Stimulated activated CD4-positive, alpha-beta T cell treated with anti-CD3 and anti-CD28 coated beads, Interleukin-12 subunit alpha, Interleukin-12 subunit beta, amount 100 ng/mL, for 4 hours (primary cell): ENCODE measurements at places on chromosomes 11 and 22.

DNA sequence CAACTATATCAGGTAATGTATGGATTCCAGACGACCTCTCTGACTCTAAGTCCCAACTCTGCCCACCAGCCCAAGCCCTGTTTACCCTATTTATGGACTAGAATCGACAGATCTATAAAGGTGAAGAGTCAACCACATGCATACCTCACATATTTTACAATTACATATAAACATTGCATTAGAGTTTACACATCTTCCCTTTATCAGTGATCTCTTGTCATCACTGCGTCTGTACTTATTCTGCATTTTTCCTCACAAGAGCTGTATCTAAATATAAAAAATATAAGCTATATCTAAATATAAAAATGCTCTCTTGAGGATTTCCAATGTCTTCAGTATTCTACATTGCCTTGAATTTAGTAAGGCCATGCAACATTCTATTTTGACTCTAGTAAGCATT, 8.5 kb downstream of the FIBIN start:
- no peak for DNase-seq

- DNase-seq: no peak
Measured at GRCh38 chr11:122720107-122720881, 64.8 kb downstream of the UBASH3B start.

DNA sequence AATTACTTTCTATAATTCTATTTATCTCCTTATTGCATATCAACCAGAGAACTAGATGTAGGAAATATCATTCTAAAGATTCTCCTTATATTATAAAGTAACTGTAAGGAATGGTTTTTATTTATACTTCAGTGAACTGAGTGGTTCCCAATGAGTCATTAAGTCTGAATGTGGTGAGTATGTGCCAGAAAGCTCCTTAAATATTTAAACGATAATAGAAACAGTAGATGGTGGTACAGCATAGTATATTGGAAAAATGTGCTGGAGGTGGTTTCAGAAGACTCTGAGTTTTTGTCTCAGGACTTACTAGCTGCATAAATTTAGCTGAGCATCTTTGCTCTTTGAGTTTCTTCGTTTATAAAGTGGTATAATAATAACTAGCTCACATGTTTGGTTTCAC, 653.5 kb downstream of the FAM181B start:
- DNase-seq: no peak

- DNase-seq: no peak
Measured at GRCh38 chr22:20953668-20954500, 13.2 kb upstream of the AIFM3 start.

DNA sequence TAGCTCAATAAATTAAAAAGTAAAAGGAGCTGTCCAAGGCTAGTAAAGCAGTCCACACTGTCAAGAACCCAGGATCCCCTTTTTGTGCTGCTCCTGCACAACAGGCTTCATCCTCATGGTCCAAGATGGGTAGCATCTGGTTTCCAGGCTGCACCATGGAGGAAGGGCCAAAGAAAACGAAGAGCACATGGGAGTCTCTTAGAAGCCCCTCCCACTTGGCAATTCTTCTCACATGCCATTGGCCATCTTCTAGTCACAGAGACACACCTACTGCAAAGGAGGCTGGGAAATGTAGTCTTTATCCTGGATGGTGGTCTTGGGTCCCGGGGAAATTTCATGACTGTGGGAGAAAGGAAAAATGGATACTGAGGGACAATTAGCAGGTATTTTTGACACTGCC, 37.8 kb downstream of the PRR5L start:
- DNase-seq: no peak

- no peak for DNase-seq
Measured at GRCh38 chr22:30254314-30254713, 7.8 kb upstream of the LIF start.

DNA sequence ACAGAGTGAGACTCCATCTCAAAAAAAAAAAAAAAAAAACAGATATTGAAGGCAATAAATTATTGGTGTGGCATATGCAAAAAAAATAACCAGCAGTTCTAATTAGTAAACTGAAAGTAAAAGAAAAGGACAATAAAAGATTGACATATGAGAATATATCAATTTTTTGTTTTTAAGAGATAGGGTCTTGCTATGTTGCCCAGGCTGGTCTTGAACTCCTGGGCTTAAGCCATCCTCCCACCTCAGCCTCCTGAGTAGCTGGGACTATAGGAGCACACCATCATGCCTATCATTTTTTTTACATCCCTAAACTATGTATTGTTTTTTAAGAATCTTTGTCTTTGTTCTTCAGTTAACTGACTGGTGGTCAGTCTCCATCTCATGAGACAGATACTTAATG, 31.5 kb downstream of the PACSIN2 start:
- DNase-seq: no peak

- DNase-seq: no peak
Measured at GRCh38 chr11:67654225-67654624, 3.7 kb upstream of the ACY3 start.

GRCh38 chr11:86292912-86293616, 9.0 kb upstream of the HIKESHI start:
- no peak for DNase-seq

- no peak for DNase-seq
Measured at GRCh38 chr11:61082931-61083531, 19.3 kb upstream of the CD5 start.

DNA sequence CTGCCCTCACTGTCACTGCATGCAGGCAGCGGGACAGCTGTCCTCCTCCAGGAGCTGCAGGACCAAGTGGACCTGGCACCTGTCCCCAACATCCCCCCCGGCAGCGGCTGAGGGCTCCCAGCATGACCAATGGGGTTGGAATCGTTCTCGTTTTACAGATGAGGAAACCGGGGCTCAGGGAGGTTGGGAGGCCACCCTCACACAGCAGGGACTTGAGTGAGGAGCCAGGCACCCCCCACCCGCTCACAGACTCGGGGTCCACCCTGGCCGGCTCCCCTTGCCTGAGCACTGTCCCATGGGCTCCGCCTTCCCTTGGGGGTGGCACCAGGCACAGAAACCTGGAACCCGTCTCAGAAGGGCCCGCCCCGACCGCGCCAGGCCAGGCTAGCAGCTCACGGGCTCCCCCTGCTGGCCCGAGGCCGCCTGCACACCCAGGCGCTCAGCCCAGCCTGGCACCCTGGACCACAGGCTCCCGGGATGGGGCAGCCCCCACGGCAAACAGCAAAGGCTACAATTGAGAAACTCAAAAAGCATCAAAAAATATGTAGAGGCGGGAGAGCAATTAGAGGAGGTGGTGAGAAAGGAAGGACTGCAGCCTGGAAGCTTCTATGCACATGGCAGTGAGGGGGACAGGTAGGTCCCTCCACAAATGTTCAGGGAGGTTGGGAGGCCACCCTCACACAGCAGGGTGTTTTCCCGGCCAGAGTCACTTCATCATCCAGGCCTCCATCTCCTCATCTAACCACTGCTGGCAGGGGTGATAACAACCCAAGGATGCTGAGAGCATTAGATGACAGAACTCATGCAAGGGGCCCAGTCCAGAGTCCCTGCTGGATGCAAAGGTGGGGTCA, 12.8 kb downstream of the MACROD1 start:
- DNase-seq: peak; percentile 74

- DNase-seq: no peak
Measured at GRCh38 chr11:73173755-73174494, 31.8 kb upstream of the FCHSD2 start.

DNA sequence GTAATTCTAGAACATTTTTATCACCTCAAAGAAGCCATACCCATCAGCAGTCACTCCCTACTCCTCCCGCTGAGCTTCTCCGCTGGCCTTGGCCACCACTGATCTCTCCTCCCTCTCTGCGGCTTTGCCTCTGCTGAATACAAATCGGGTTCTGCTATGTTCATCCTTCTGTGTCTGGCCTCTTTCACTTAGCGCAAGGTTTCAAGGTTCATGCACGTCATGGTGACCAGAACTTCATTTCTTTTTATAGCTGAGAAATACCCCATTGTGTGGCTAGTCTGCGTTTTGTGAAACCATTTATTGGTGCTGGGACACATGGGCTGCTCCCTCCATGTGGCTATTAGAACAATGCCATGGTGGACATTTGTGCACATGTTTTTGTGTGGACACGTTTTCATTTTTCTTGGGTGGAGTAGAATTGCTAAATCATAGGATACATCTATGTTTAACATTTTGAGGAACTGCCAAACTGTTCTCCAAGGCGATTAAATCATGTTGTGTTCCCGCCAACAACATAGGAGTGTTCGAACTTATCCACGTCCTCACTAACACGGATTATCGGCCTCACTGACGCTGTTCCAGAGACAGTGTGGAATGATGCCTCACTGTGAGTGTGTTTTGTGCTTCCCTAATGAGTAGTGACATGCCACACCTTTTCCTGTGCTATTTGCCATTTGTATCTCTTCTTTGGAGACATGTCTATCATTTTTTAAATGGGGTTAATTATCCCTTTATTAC, 24.2 kb upstream of the KRTAP5-6 start:
- no peak for DNase-seq

DNA sequence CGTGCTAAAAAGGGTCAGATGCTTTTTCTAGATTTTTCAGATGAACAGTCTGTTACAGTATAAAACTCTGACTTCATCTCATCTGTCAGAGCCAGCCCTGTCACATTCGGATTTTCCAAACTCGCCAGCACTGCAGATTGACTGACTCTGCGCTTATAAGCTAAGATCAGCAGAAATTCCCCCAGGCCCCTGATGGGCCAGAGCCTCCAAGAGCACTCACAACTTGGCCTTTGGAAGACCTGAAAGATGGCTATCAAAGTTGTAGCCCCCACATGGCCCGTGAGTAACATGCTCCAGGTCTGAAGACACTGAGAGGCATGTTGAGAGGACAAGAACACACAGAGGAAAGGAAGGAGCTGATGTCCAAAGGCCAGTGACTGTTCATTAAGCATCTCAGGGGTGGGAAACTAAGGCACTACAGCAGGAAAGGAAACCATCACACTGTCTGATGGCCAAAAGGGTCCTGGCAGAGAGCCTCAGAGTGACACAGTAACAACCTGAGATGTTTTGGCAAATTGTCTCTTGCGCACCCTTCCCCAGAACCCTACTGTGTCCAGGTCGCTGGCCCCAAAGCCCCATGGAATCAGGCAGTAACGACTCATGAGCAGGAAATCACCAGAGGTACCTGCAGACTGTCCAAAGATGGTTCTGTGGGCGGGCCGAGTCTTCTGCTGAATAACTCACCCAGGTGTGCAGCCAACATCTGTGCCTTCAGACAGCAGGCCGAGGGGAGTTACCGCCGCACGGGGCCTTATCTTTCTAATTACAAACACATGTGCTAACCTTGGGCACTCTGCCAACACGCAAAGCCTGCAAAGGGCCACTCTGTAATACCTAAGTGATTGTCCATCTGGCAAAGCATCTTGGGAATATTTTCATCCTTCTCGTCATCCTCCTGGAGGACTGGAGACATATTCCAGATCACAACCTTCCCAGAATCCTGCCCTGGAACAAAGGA, 23.6 kb downstream of the HIRA start:
- DNase-seq: no peak

DNA sequence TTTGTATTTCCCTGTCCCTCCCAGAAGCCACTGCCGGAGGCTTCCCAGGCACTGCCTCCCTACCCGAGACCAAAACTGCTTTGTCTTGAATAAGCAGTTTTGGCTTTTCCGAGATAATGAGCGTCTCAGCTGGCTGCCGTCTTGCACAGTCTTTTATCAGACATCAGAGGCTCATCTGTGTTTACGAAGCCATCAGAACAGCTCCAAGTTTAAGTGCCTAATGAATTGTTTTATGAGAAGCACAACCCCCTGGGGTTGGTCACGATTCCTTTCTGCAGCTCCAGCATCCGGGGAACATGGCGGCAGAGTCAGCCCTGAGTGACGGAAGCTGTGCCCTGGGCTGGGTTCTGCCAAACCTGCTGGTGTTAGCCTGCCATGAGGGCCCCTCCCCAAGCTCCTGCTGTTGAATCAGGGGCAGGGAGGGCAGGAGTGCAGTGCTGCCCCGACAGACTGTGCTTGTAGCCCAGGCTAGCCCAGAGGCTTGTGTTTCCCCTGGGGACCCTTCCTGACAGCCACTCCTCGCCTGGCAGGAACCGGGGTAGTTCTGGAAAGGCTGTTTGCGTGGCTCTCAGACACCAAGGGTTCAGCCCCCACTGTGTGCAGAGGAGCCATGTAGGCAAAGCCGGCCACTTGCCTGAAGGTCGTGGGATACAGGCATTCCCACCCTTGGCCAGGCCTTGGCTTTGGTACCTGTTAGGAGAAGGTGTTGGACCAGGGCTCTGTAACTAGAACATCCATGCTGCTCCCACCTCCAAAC, 96.1 kb downstream of the MORC2 start:
- no peak for DNase-seq

GRCh38 chr11:117597071-117597470, 199.9 kb downstream of the DSCAML1 start:
- DNase-seq: peak; percentile 22

DNA sequence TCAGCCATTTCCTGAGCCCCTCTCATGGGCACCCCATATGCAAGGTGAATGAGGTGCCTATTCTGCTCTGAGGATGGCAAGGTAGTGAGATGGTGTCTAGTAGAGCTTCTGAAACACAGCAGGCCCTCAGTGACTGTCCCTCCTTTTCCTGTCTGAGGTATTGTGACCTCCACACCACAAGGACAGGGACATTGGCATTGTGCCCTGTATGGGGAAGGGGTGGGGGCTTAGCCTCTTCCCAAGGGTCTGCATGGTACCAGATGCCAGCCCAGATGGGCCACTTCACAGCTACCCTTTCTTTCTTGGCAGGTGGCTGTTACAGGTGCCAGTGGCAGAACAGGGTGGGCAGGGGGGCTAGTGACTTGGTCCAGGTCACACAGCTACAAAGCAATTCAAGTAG, 78.8 kb downstream of the CABIN1 start:
- no peak for DNase-seq

DNA sequence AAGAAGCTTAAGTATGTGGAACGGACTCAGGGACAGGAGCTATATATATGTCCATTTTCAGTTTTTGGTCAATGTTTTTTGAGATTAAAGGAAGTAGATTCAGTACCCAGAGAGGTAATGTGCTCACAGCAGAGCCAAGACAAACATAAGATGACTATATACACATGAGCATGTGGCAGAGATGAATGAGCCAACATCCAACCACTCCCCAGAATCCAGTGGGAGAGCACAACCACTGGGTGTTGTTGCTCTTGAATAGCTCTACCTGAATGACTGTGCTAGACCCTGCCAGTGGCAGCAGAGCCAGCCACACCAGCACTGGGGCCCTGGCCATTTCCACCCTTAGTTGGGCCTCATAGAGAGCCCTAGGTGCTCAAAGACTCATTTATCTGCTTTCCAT, 10.7 kb upstream of the SYTL2 start:
- no peak for DNase-seq

GRCh38 chr11:114162719-114163123, 103.2 kb downstream of the ZBTB16 start:
- no peak for DNase-seq

GRCh38 chr11:58060939-58061672, 30.4 kb downstream of the OR6Q1 start:
- no peak for DNase-seq

GRCh38 chr11:112497826-112498225, 237.2 kb upstream of the PLET1 start:
- no peak for DNase-seq
